ENCODE measurements at places on chromosomes 7 and 10.

DNA sequence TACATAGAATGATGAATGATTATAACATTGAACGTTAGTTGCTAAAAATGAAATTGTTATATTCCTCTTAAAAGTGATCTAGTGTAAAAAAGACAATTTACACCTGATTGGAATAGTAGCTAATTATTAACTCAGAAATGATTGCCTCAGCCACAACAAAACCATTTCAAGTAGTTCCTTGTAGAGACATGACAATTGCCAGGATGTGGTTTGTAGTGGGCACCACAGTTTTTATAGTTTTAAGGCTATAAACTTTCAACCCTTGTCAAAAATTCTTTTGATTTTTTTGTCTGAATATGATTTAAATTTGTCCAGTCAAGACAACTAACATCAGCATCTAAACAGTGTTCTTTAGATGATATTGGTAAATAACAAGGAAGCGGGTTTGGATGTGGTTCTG is 145.2 kb downstream of the SUGCT start:
- no peak for DNase-seq

DNA sequence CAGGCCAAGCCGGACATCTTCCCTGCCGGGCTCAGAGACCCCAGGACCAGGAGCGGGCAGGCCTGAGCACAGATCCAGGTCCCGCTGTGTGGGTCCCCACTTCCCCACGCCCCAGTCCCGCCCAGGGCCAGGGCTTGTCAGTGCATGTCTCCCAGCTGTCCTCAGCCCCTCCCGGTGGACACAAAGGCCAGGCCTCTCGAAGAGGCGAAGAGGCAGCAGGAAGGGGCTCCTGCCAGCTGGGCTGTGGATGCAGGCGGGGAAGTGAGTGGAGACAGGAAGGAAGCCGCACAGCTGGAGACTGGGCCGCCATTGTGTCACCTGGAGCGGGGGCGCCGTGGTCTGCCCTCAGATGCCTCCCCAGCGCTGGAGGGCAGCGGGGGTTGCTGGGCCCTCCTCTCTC is 4.8 kb downstream of the GRIFIN start:
- no peak for DNase-seq

GRCh38 chr7:153887749-153888569 is 164.2 kb upstream of the DPP6 start:
- no peak for DNase-seq

GRCh38 chr10:91340613-91341362 is 69.4 kb upstream of the HECTD2 start:
- peak; percentile 90 for DNase-seq

DNA sequence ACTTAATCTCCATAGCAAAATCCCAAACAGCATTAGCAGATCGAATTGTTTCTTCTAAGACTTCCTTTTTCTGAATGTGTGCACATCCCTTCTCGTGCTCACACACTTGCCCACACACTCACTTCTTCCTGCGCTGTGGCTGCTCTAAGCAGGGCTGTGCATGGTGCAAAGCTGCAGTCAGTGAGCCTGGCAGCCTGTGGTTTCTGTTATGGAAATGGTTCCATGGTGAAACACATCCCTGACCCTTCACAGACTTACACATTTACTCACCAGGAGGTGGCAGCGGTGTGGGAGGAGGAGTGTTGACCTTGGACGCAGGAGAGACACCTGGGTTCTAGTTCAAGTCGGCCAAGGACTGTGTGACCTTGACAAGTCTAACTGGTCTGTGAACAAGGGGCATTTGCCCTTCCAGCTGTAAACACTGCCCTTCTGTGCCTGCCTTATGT is 24.9 kb downstream of the MTURN start:
- peak; percentile 29 for DNase-seq

GRCh38 chr7:68269405-68269804 is 1272.8 kb downstream of the TYW1 start:
- peak; percentile 82 for DNase-seq

DNA sequence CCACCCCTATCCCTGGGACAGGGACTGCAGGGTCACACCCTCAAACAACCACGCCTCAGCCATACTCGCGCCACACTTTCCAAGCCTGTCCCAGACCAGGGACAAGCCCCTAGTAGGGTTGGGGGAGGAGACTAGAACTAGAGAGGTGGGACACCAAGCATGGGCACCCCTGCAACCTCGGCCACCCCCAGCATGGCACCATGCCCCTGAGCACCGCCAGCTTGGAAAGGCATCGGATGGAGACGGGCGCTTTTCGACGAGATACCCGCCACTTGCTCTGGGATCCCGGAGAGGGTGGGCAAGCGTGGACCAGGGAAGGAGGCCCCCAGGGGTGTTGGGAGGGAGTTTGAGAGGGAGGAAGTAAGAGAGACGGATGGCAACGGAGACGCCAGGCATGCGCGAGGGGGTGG is 13.1 kb upstream of the KMT2E start:
- no peak for DNase-seq

GRCh38 chr10:1050554-1050953 is 1.6 kb upstream of the IDI1 start:
- no peak for DNase-seq

GRCh38 chr10:100998991-100999741 is 442 bp upstream of the LZTS2 start:
- peak; percentile 87 for DNase-seq

DNA sequence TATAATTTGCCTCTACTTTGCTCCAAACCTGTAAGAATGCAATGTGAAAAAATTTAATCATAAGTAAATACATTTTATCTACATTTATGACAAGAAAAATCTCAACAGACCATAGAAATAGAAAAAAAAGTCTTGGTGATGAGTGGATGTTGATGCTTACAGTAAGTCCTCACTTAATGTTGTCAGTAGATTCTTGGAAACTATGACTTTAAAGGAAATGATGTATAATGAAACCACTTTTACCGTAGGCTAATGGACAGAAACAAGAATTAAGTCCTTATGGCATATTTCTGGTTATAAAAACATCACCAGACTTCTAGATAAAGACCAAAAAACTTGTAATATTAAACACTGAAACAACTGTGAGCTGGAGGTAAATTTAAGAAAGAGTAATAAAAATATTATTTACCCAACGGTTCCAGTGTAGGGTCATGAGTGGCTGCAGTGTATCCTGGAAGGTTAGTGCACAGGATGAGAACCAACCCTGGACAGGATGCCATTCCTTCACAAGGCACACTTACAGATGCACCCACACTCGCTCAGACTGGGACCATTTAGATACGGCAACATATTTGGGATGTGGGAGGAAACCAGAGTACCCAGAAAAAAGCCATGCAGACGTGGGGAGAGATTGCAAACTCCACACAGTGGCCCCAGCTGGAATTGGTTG is 76.3 kb downstream of the GLCCI1 start:
- no peak for DNase-seq

DNA sequence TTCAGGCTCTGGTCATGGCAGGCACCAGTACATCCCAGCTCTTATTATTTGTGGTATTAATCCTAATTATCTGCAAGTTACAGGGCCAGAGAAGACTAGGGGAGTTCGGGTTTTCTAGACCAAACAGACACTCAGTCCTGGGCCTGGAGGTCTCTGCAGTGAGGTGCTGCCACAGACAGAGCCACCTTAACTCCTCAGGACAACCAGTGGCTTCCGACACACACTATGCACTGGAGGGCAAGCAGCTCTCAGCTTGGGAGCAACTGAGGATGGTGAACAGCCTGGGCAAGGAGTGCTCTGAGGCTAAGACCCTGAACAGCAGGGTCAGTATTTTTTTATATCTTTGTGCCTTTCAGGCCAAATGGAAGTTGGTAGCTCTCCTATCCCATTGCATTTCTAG is 19.0 kb downstream of the ACTA2 start:
- no peak for DNase-seq

DNA sequence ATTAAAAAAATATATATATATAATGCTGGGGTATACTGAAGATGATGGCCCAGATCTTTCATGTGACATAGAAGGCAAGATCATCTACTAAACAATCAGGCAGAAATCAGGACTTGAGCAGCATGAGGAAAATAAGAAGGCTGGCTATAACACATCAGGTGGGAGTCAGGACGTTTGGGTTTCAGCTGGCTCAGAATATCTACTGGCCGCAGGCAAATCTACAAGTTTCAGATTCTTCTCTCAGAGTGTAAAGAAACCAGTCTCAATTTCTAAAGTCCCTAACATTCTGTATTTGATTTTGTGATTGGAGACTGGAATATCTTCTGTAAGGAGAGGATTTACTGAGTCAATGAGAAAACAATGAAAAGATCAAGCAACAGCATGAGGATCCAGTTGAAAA is 37.7 kb upstream of the FAM3C start:
- no peak for DNase-seq

GRCh38 chr10:31918671-31919409 is 9.8 kb downstream of the ARHGAP12 start:
- no peak for DNase-seq

DNA sequence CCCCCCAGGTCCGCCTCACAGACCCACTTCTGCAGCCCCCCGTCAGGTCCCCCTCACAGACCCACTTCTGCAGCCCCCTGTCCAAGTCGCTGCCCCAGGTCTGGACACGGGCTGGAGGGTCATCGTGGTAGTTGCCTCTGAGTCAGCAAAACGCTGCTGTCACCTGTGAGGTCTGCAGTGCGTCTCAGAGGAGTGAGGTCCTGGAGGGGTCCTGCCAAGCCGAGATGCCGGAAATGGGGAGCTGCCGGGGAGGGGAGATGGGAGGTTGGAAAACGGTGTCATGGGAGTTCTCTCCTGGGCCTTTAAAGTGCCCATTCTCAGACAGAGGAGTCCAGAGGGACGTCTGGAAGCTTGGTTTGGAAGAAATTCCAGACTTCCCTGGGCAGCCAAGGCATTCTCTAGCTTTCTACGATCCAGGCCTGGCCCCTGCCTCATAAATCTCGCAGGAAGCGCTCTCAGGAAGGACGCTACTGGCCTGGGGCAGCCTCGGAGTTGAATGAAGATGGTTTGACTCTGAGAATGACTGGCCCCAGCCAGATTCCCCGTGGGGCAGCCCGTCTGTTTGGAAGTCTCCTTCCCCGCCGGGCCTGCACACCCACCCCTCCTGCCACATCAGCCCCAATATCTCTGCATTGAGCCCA is 38.7 kb downstream of the CALML3 start:
- DNase-seq: peak; percentile 19

- DNase-seq: no peak
These were observed 29.9 kb downstream of the ZC3HC1 start for GRCh38 chr7:130021105-130021834.

DNA sequence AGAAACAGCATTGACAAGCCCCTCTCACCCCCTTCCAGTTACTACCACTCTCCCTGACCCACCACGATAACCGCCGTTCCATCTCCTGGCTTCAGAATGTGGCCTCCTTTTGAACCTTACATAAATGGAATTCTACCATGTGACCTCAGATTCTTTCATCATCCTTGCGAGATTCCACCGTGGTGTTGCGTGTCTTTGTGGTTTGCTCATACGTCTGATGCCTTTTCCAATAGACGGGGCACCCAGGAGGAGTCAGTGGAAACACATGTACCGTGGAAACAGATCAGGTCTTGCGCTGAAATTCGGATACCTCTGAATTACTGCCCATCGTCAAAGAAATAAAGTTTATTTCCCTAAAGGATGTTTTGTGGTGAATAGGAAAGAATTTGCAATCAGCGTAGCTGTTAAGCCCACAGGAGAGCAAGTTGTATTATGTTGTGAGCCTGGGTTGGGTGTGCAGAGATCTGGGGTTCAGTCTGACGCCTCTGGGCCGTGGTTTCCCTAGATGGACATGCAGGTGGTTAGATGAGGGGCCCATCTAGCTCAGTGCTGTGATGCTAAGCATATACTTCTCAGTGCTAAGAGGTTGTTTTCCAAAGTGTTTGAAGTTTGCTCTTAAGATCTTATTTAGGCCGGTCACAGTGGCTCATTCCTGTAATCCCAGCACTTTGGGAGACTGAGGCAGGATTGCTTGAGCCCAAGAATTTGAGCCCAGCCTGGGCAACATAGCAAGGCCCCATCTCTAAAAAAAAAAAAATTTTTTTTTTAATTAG is 29.1 kb downstream of the GTF2IRD1 start:
- DNase-seq: peak; percentile 75

DNA sequence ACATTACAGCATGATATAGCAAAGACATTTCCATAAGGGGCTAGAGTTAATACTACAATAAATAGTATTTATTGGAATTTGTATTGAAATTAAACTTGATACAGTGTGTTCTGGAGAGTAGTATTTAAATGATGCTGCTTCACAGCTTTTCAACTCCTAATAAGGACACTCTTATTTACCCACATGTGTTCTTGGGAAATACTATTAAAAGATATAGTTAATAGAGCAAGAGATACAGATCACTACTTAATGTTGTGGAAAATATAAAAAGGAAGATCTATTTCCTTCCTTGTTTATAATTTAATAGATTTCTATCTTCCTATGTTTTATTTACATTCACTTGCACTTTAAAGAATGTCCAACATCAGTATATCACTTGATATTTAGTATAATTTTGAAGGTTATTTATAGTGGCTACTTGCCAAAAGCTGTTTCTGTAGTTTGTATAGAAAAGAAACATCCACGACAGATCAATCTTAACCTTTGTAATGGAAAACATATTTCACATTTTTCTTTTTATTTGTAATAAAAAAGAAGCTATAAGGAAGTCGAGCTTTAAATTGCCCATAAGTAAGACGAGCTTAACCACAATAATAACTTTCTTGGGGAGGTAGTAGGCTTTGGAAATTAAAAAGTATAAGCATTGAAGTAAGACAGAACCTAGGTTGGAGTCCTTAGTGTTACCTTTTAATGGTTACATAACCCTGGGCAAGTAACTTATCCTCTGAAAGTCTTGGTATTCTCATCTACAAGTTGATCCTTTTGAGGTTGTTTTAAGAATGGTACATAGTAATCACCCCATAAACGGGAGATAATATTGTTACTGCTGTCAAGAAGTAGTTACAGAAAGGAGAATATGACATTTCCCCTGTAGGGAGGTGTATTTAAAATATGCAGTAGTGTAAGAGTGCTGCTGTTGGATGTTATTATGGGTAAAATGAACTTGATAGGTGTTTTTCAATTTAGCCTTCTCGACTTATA is 32.8 kb downstream of the CPED1 start:
- DNase-seq: no peak

DNA sequence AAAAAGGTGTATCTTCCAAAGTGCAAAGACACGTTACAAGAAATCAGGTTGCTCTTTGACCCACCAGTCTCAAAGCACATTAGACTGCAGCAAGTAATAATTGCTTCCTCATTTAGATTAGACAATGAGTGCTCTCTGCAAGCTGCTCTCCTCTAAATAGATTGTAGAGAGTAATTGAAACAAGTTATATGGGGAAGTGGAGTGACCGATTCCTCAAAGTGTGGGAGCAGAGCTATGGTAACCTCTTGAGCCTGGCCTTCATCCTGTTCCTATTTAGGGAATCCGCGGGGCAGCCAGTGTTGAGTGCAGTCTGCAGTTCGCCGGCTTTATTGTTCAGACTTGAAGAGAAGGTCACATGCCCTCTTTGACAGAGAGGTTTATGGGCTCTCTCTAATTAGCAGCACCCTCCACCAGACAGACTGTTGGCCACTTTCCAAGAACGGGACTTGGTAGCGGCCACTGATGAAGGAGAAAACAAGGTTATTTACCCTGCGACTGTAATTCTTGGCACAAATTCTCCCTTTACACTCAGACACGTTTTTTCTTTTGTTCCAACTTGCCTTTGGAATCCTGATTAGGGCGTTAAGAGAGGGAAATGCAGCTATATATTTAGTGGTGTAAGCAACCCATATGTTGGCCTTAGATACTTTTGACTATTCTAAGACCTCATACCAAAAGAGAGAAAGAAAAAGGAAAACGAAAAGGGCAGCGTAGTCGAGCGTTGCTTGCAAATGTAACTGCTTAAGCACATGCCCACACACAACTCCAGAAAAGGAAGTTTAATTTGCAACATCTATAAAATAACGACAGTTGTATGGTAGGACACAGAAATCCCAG is 107.5 kb downstream of the REEP3 start:
- DNase-seq: no peak

Measured in AG08395 (cell line).